Astrocyte (in vitro differentiated cells and primary cell): ENCODE measurements at places on chromosomes 5 and 9.
A peak's percentile ranks its signal among the peaks of the same experiment; 100 is the strongest.

GRCh38 chr9:11558043-11558442 lies 945.2 kb upstream of the PTPRD start:
- H3K4me1 ChIP-seq = no peaks in the 10 kb centered on the region
- no peak overlapping the region for H3K4me3 ChIP-seq
- H3K27me3 ChIP-seq = no peaks in the 10 kb centered on the region
- H3K36me3 ChIP-seq = no peaks in the 10 kb centered on the region

DNA sequence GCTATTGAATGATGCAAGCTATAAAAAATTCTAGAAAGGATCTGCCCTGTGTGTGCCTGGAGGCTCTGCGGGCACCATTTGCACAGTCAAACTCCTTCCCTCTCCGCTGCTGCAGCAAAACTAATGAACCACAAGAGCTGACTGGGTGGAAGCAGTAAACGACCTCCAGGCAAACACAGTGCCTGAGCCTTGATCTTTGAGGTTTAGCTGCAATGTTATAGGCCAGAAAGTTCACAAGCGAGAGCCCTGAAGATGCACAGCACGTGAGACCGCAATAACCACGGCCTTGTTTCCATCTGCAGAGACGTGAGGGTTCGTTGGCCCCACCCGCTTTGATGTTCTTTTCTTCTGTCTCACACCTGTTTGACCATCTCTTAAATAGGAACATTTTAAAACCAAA lies 69.2 kb upstream of the S1PR3 start:
- H3K4me1 ChIP-seq = no peaks in the 10 kb centered on the region
- no peak overlapping the region for H3K27ac ChIP-seq
- no peaks in the 10 kb centered on the region for H3K36me3 ChIP-seq
- no peaks in the 10 kb centered on the region for H3K27me3 ChIP-seq
- DNase-seq = no peak

- H3K4me3 ChIP-seq = no peak overlapping the region
- no peaks in the 10 kb centered on the region for H3K36me3 ChIP-seq
- no peak overlapping the region for H3K27ac ChIP-seq
- H3K27me3 ChIP-seq = no peaks in the 10 kb centered on the region
- no peaks in the 10 kb centered on the region for H3K4me1 ChIP-seq
Measured at GRCh38 chr9:125982798-125983406, 235.7 kb downstream of the PBX3 start.

- no peaks in the 10 kb centered on the region for H3K36me3 ChIP-seq
- no peak overlapping the region for H3K4me3 ChIP-seq
- H3K27me3 ChIP-seq = no peaks in the 10 kb centered on the region
- no peak for DNase-seq
- H3K4me1 ChIP-seq = peaks cover 9% of the 10 kb centered on the region
Measured at GRCh38 chr5:10446490-10446889, 4.8 kb downstream of the ROPN1L start.

GRCh38 chr5:181160152-181160754 lies 12.9 kb downstream of the OR2V2 start:
- H3K4me3 ChIP-seq = no peak overlapping the region
- no peaks in the 10 kb centered on the region for H3K36me3 ChIP-seq
- peak; percentile 43 for DNase-seq
- H3K27ac ChIP-seq = peak overlapping the region; percentile 50
- peaks cover 8% of the 10 kb centered on the region for H3K4me1 ChIP-seq

DNA sequence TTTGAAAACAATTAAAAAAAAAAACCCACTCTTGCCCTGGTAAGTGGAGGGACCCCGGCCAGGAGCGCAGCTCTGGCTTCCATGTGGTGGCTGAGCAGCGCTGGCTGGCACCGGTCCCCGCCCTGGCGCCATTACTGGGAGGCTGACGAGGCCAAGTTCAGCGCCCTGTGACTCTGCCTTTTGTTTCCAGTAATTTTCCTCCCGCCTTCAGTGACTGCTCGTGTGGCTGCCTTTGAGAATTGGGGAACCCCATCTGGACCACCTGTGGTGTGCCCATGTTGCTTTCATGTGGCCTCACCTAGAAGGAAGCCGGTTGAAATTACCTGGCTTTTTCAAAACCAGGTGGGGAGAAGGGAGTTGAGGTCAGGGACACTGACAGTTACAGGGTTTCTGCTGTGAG lies 136.1 kb downstream of the GAPVD1 start:
- no peak overlapping the region for H3K4me3 ChIP-seq
- no peak overlapping the region for H3K27ac ChIP-seq
- H3K27me3 ChIP-seq = no peaks in the 10 kb centered on the region
- peaks cover 4% of the 10 kb centered on the region for H3K4me1 ChIP-seq
- no peaks in the 10 kb centered on the region for H3K36me3 ChIP-seq
- no peak for DNase-seq
